ENCODE measurements at places on chromosomes 7 and 10.

- no peak for DNase-seq
These were observed 56.3 kb upstream of the ABCB5 start for GRCh38 chr7:20558963-20559716.

GRCh38 chr7:127667759-127668530 lies 16.0 kb downstream of the SND1 start:
- DNase-seq = no peak

- DNase-seq = no peak
These were observed 175.4 kb downstream of the CELF2 start for GRCh38 chr10:11193001-11193551.

- DNase-seq = no peak
These were observed 507.9 kb upstream of the NRG3 start for GRCh38 chr10:81367132-81367531.

- DNase-seq = no peak
These were observed 173.6 kb upstream of the PDE1C start for GRCh38 chr7:32243687-32244290.

GRCh38 chr10:98074315-98074911 lies 44.0 kb upstream of the CRTAC1 start:
- DNase-seq = no peak
